ENCODE measurements at places on chromosomes 1 and 21.

- DNase-seq = no peak
These were observed 38.4 kb downstream of the EEIG2 start for GRCh38 chr1:108598340-108598739.

- no peak for DNase-seq
These were observed 48.6 kb upstream of the TMEM125 start for GRCh38 chr1:43220905-43221778.

GRCh38 chr1:176876966-176877515, 287.5 kb downstream of the ASTN1 start:
- DNase-seq = no peak

GRCh38 chr21:39072468-39072867, 110.8 kb downstream of the PSMG1 start:
- no peak for DNase-seq

- no peak for DNase-seq
These were observed 421.2 kb upstream of the DAB1 start for GRCh38 chr1:57845041-57845440.

- DNase-seq = no peak
These were observed 13.3 kb downstream of the RPTN start for GRCh38 chr1:152145769-152146168.

DNA sequence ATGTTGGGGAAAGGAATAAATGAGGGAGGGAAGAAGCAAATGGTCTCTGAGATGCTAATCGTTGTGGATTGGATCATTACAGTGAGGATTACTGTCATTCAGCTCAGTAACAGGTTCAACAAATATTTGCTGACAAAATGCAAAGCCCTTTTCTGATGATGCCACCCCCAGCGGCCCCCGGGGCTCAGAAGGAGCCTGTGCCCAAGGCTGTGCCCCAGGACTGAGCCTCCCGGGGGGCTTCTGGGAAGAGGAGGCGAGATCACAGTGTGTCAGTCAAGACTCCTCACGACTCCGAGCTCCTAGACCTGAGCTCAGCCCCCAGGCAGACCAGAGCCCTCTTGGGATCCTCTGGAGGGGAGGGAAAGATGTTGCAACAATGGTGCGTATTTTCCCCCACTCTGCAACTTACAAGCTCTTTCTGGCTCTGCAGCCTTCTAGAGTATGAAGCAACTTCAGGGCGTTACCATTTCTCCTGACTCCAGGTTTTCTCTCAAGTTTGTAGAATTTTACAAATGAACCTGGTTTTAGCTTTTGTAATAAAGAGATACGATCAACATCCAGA, 20.8 kb downstream of the EPHA8 start:
- DNase-seq = no peak

DNA sequence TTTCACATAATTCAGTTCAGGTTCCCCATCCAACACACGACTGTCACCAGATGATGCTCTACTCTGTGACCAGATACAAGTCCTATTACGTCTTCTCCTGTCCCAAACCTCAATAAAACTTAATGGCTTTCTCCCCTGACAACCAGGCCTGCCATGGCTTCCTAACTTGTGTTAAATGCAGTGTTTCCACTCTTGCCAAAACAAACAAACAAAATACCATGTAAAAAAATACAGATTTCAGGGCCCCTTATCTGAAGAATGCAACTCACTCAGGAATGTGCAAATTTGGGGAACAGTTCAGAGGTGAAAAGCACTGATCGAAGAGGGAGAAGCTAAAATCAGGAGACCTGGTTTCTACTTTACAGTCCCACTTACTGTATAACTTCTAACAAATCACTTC, 863 bp upstream of the NUF2 start:
- DNase-seq = no peak

GRCh38 chr21:32966120-32966519, 59.6 kb upstream of the OLIG2 start:
- no peak for DNase-seq

- peak; percentile 83 for DNase-seq
These were observed 53.0 kb upstream of the DESI2 start for GRCh38 chr1:244599937-244600350.

- no peak for DNase-seq
These were observed 90.7 kb downstream of the RHOU start for GRCh38 chr1:228825840-228826484.

DNA sequence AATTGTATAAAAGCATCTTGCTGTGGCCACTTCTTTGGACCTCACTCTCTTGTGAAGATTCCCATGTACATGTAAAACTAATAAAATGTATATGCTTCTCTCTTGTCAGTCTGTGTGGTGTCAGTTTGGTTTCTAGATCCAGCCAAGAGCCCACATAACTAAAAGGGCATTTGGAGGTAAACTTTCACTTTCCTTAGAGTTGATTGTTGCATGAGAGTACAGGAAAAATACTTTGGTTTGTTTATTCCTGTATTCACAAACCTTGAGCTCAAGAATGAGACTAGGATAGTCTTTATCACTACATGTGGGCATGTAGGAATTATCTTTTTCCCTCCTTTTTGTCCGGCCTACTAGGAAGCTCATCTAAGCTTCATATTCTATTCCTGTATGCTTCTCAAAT, 50.9 kb downstream of the KCTD3 start:
- no peak for DNase-seq

- no peak for DNase-seq
These were observed at the start of gene PLEKHN1 for GRCh38 chr1:966135-966703. Gene PLEKHN1 (plus strand): TSS chr1:966482. CDS start chr1:966532, 50 bp downstream.

DNA sequence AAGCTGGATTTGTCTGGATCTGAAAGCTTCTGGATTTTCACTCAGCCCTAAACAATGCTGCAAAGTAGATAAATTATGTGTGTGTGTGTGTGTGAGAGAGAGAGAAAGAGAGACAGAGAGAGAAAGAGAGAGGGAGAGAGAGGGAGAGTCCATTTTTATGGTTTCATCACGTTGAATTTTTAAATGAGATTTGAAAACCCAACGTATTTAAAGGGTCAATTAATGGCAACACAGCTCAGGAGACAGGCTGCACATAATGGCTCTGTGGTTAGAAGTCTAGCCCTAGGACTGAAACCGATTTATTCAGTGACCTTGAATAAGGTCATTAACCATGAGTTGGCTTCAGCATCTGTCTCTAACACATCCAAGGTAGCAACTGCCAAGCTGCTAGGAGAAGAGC, 35.3 kb upstream of the FMN2 start:
- DNase-seq = no peak

- DNase-seq = no peak
These were observed 64.1 kb upstream of the WDR26 start for GRCh38 chr1:224498574-224499170.

DNA sequence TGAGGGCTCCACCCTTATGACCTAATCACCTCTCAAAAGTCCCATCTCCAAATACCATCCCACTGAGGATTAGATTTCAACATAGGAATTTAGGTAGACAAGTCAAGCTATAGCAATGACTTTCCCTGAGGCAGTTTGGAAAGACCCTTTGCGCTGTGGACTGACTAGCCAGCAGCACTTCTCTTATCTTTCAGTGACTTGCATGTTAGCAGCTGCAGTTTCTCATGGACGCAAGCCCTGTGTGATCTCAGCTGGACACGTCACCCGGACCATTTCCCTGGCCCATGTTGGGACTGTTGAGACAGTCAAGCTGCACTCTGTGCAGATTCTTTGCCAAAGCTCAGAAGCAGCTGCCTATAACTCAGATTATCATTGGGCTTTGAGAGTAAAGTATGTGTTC, 408.1 kb upstream of the USP24 start:
- no peak for DNase-seq

DNA sequence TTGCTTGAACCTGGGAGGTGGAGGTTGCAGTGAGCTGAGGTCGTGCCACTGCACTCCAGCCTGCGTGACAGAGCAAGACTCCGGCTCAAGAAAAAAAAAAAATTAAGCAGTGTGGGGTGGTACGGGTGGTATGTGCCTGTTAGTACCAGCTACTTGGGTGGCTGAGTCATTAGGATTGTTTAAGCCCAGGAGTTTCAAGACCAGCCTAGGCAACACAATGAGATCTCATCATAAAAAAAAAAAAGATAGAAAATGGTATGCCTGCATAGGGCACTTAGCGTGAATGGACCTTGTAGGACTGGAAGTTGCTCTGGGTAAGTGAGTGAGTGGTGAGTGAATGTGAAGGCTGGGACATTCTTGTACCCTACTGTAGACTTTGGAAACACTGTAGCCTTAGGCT, 37.0 kb downstream of the TBCE start:
- no peak for DNase-seq

- DNase-seq = peak; percentile 34
These were observed 39.6 kb upstream of the GPR52 start for GRCh38 chr1:174408146-174408545.

DNA sequence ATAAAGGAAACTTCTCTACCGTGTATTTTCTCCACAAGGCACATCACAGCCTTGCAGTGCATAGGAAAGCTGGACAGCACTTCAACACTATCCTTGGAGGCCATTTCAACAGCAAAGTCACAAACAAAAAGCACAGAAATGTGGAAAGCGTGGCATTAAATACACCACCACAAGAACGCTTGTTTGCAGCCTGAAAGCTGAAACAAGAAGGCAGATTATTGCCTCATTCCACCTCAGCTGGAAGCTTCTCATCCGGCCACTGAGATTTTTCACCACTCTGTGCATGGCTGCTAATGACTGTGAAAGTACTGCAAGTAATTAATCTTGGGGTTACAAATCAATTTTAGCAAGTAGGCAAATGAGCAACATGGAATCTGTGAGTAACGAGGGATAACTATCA, 50.9 kb upstream of the GALNT2 start:
- DNase-seq = no peak

GRCh38 chr1:163874070-163874469, 552.3 kb downstream of the NUF2 start:
- DNase-seq = no peak

- DNase-seq = no peak
These were observed 327.7 kb downstream of the SMYD3 start for GRCh38 chr1:246179401-246179800.

GRCh38 chr1:56827711-56828110, 8.5 kb upstream of the FYB2 start:
- DNase-seq = no peak

- no peak for DNase-seq
These were observed 8.7 kb downstream of the RUNX3 start for GRCh38 chr1:24921412-24921811.

- DNase-seq = no peak
These were observed 121.5 kb downstream of the OLFML2B start for GRCh38 chr1:161902182-161902581.

- DNase-seq = no peak
These were observed 5.8 kb downstream of the AVPR1B start for GRCh38 chr1:206111271-206111927.

- no peak for DNase-seq
These were observed 31.0 kb downstream of the TTC39A start for GRCh38 chr1:51299185-51299885.

DNA sequence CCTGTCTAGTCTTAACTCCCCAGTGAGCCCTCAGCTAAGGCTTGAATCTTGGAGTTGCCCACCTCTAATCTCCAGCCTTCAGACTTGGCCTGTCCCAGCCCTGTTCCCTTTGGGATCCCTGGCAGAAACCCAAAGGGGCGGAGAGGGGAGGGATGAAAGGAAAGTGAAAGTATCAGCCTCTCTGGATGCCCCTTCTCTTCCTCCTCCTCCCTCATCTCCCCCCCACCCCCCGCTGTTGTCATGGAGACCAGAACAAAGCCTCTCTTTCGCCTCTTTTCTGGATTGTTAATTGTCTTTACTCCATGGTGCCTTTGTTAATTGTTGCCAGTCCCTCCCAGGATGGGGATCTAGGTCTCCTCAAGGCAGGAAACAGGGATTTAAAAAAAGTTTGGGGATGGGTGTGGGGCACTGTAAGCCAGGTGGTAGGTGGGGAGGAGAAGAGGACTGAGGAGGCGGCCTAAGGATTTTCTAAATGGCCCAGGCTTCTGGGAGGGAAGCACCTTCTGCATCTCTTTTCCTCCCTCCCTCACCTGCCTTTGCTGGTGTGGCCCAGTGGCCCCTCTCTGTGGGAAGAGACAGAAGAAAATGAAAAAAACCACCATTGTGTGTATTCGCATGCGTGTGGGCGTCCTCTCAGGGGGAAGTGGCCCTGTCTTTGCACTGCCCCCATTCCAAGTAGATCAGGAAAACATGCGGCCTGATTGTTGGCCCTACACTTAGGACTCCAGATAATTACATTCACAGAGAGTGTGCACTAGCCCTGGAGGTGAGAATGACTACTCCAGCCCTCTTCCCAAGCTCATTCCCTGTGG, 7.5 kb upstream of the SOX13 start:
- no peak for DNase-seq

- no peak for DNase-seq
These were observed 135.2 kb downstream of the PSMG1 start for GRCh38 chr21:39048064-39048463.

- DNase-seq = no peak
These were observed 4.3 kb upstream of the SLC25A33 start for GRCh38 chr1:9534953-9535352.

GRCh38 chr1:168554603-168555483, 11.0 kb upstream of the XCL2 start:
- no peak for DNase-seq

GRCh38 chr1:183956559-183957188, 80.9 kb downstream of the COLGALT2 start:
- DNase-seq = peak; percentile 54

DNA sequence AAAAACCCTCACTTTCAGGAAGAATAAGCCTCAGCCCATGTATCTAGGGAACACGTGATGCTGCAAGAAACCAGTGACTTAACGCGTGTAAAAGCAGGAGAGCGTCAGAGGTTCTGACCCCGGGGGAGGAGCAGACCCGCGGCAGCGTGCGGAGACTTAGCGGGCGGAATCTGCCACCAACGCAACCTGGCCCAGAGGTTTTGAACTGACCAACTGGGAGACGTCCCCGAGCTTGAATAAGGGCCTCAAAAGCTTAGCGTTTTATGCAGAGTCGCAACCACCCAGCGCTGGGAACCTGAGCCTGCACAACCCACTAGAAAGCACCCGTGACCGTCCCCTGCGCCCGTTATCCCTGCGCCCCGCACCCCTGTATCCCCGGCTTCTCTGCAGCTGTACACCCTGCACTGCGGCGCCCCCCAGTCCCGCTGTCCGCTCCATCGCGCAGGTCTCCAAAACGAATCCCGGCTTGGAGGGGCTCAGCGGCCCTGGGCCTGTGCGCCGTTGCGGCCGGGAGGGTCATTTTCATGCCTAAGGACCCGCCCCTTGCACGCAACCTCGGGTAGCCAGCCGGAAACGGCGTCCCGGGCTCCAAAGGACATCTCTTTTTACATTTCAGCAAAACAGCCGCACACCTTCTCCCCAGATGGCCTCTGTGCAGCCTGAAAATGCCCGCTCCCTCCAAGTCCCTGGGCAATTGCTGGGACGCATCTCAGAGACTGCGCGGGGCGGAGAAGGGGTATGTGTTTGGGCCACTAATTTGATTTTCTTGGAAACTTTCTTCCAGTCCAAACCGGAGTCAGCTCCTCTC, 29.4 kb upstream of the TRIM17 start:
- no peak for DNase-seq

Data from fibroblast of skin of left quadriceps (primary cell).